ENCODE measurements at places on chromosomes 2 and 18.

DNA sequence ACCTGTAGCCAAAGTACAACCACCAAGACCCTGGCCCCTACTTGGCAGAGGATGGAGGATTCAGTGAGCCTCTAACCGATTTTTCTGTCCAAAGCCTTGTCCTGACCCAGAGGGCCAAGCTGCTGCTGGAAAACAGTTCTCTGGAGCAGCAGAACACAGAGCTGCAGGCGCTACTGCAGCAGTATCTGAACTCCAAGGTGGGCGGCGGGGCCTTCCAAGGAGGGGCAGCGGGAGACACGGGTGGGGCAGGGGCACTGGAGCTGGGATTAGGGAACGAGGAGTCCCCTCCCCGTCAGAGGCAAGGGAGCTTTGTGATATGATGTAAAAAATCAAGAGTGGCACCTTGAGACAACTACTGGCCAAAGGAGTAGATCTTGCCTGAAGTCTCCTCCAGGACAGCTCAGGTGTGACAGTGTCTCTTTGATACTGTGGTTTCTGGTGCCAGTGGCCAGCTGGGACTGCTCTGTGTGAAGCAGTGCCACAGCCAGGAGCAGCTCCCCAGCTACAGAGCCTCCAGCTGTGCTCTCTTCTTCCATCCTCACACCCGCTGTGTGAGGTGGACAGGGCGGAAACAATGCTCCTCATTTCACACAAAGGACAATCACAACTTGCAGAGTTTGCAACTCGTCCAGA, 22.8 kb downstream of the OTOF start:
- no peak for DNase-seq

- DNase-seq: no peak
These were observed 103.3 kb upstream of the SLC38A11 start for GRCh38 chr2:165058476-165059265.

- no peak for DNase-seq
These were observed 504.3 kb downstream of the SOX11 start for GRCh38 chr2:6196449-6196848.

GRCh38 chr2:120044336-120044735, 31.5 kb downstream of the EPB41L5 start:
- no peak for DNase-seq

- no peak for DNase-seq
These were observed 62.7 kb downstream of the CYP1B1 start for GRCh38 chr2:38013158-38013752.

DNA sequence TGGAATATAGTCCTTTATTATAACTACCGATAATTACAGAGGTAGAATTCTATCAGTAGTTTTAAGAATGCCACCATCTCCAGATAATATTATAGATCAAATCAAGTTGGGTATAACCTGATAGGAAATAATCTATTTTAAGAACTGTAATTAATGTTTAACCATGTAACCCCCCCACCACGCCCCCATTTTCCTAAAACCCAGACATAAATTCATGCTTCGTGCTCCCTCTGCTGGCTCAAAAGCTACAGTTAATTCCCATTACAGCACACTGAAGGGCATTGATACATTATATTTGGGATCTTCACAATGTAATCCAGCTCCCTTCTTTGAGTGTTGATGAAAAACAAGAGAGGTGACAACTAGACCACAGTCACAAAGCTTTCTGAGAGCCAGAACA, 228.0 kb upstream of the SMAD7 start:
- DNase-seq: no peak

GRCh38 chr18:21704603-21705364, at the start of gene ABHD3:
Gene ABHD3, minus strand, starts transcription at chr18:21704774. Its CDS starts 109 bp downstream, at chr18:21704665.
- DNase-seq: peak; percentile 68

- no peak for DNase-seq
These were observed 64.5 kb downstream of the TWIST2 start for GRCh38 chr2:238912228-238912915.

GRCh38 chr2:17593841-17594491, 53.5 kb downstream of the VSNL1 start:
- DNase-seq: no peak

DNA sequence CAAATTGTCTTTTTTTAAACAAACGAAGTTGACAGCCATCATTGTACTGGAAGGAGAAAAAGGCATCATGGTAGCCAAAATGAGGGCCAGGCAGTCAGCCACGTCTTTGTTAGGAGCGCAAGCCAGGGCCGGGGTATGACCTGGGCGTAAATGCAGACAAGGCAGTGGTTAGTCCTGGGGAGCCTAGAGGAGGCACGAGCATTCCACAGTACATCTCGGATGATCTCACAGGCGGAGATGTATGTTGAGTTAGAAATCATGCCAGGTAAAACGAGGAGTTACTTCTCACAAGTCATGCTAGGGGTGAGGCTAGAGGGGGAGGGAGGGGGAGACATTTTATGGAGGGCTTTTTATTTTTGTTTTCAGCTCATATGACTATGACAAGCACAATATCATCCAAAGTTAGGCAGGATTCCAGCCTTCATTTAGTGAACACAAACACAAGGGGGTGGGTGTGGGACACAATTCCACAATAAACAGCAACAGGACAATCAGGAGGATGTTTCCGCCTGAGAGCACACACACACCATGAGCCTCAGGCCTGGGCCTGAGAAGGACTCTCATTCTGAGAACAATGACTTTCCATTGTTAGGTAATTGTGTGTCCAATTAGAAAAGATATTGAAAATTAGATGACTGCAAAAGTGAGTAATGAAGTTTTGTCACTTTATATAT, 64.4 kb upstream of the PGAP1 start:
- no peak for DNase-seq

- DNase-seq: no peak
These were observed 63.3 kb upstream of the EFEMP1 start for GRCh38 chr2:55986700-55987440.

- DNase-seq: peak; percentile 14
These were observed 67.7 kb downstream of the SEPTIN10 start for GRCh38 chr2:109545828-109546713.

DNA sequence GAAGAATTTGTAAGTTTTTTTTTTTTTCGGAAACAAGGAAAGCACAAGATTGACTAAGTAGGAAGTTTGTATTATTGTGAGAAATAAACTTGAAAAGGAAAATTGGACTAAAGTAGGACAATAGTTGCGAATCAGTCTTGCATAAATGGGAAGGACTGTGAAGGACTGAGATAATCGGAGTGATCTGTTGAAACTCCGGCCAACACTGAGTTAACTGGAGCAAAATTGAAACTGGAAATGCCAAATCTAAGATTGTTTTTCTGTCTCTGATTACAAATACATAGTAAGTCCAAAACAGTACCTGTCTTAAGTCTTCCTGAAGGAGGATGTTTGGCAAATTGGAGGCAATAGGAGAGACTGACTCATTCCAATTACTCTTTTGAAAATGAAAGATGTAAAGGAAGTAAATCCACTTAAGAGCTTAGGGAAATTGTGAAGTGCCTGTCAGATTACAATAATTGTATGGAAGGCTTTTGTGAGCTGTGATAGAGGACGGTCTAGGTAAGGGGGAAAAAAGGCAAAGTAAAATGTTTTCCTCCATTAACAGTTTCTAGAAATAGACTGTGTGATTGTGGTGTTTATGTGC, 204.9 kb upstream of the CYRIA start:
- DNase-seq: no peak

- no peak for DNase-seq
These were observed 80.5 kb upstream of the SIX2 start for GRCh38 chr2:45089554-45090261.

DNA sequence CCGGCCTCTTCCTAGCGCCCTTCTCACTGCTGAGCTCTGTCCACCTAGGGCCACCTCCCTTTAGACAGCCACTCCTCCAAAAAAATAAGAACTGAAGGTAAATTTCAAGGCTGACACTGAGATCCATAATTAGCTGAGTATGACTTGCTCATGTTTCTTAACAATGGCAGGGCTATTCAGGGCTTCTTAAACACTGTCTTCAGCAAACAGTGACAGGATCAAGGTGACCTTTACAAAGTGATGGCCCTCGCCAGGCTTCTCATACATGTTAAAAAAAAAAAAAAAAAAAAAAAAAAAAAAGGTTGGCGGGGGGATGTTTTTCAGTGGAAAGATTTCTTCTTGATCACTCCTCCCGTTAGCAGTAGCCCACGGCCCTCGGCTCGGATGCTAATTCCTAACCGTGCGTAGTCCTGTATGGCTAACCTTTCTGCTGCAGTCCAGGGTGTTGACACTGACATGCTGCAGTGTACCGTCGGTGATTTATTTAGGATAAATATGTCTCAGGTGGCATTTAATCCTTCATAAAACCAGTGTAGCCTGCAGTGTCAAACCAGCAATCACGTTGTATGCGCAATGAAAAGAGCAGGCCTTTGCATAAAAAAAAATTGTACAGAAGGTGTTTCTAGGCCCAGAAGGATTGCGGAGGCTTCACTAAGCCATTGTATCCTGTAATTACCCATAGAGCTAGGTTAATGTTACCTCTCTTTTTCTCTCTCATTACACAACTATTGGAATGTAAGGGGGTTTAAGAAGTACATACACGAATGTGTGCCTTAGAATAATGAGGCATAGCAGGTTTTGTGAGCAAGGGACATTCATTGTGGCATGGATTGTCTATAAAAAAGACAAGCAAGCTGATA, 142.7 kb downstream of the PTGR3 start:
- no peak for DNase-seq

Measured in activated naive CD8-positive, alpha-beta T cell treated with anti-CD3 and anti-CD28 coated beads, Interleukin-2, amount 50 U/mL, for 16 hours (primary cell).